ENCODE measurements at places on chromosomes 13 and 19.

- peak; percentile 60 for DNase-seq
These were observed 22.3 kb upstream of the XPO4 start for GRCh38 chr13:20924758-20925394.

- DNase-seq = peak; percentile 39
These were observed 15.4 kb downstream of the RB1 start for GRCh38 chr13:48318821-48319511.

- no peak for DNase-seq
These were observed 608 bp downstream of the CD70 start for GRCh38 chr19:6590258-6590826.

DNA sequence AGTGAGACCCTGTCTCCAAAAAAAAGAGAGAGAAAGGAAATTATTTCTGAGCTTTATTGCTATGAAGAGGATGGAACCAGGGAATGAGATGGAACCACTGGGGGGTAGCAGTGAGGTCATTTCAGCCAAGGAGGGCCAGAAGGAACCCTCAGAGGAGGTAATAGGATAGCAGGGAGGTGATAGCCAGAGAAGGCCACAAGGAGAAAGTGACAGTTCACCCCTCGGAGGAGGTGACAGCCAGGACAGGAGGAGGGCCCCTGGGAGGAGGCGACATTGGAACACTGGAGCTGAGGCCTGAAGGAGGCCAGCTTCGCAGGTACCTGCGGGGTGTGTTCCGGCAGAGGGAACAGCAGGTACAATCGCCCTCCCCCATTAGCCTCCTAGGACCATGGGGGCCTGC lies 675 bp upstream of the PGPEP1 start:
- DNase-seq = no peak

DNA sequence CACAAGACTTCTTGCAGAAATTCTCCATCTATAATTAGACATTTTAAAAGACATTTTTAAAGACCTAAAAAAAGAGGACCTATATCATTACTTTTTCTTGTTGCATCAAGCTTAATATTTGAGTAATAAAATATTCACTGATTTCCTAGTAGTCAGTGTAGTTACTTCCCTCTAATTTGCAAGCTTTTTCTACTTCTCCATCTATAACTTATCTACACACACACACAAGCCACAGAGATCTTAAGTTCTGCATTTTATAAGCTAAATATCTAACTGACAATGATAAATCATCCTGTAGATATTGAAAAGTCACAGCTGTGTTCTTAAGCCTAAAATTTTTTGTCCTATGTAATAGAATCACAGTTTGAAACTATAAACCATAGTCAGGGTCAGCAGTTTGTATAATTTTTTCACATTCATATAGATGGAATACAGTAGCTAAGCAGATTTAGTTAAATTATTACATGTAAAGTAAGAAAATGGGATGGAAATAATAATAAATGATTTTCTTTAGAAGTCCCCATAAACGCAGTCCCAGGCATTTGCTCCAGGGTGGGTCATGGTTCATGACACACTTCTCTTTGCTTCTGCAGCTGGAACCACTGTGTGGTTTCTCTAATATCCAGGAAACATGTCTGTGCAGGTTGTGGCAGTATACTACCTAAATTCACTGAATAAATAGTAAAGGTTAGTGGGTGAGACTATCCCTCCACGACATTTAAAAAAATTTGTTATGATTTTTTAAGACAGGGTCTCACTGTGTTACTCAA lies 60.2 kb downstream of the ESD start:
- no peak for DNase-seq

GRCh38 chr13:112767506-112768471 lies 78.0 kb downstream of the ATP11A start:
- DNase-seq = peak; percentile 48

GRCh38 chr13:96925916-96926628 lies 68.2 kb downstream of the OXGR1 start:
- DNase-seq = no peak

GRCh38 chr19:57068921-57069697 lies 50.7 kb upstream of the USP29 start:
- DNase-seq = no peak

DNA sequence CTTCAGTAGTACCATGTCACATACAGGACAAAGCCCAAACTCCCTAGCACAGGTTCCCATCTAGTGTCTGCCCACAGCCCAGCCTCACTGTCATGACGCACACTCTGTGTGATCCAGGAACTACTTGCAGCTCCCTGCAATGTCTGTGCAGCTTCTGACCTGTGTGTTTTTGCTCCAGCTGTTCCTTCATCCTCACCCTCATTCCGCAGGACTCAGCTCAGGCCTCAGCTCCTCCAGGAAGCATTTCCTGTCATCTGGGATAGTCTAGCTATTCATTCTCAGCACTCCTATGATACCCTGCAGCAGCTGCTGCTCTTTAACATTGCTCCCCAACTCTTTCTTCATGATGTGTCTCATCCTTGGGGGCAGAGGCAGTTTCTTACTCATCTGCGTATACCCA lies 56.1 kb downstream of the ENOX1 start:
- DNase-seq = peak; percentile 28

DNA sequence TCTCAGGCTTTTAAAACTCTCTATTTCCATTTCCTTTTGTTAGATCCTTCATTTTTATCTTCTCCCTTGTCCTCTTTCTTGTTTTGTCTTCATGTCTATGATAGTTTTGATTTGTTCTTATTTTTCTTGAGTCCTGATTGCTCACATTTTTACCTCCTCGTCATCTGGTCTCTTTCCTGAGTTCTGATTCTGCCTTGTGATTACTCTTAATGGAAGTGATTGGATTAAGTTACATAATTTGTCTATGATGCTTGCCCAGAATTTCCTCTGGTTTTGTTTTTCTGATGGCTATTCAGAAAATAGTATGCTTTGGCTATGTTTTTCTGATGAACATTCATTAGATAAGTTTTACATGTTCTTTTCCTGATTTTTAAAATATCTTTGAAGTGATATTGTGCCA lies 102.6 kb downstream of the DNAJC3 start:
- DNase-seq = no peak

DNA sequence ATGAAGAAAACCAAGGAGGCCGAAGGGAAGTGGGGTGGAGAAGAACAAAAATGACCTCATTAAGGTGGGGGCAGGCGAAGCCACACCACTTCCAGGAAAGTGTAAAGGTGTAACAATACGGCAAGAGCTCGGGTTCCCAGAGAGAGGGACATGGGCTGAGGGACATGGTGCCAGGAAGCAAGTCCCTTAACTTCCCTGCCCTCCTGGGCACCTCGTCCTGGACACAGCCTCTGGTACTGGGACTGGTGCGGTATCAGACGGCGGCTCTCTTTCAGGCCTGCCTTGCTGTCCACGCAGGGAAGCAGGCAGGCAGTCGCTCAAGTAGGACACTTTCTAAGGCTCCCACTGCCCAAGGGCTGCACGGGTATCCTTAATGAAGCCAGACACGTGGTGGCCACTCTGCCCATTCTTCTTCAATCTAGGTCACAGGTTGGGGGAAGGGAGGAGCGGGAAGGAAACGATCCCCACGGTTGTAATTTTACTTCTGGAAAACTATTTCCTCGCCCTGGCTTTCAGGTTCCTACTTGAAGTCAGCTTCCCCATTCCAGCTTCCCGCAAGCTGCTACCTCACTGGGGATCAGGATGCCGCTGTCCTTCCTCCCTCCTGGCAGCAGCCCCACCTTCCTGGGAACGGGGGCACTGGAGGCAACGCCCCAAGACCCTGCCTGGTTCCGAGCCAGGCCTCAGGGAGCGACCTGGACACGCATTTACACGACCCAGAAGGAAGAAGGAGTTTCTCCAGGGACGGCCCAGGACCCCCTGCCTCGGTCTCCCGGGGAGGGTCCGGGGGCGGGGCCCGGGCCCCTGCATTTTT lies 1.2 kb downstream of the AP3D1 start:
- DNase-seq = peak; percentile 50

- DNase-seq = no peak
These were observed 270.4 kb downstream of the DCT start for GRCh38 chr13:94209117-94209516.

DNA sequence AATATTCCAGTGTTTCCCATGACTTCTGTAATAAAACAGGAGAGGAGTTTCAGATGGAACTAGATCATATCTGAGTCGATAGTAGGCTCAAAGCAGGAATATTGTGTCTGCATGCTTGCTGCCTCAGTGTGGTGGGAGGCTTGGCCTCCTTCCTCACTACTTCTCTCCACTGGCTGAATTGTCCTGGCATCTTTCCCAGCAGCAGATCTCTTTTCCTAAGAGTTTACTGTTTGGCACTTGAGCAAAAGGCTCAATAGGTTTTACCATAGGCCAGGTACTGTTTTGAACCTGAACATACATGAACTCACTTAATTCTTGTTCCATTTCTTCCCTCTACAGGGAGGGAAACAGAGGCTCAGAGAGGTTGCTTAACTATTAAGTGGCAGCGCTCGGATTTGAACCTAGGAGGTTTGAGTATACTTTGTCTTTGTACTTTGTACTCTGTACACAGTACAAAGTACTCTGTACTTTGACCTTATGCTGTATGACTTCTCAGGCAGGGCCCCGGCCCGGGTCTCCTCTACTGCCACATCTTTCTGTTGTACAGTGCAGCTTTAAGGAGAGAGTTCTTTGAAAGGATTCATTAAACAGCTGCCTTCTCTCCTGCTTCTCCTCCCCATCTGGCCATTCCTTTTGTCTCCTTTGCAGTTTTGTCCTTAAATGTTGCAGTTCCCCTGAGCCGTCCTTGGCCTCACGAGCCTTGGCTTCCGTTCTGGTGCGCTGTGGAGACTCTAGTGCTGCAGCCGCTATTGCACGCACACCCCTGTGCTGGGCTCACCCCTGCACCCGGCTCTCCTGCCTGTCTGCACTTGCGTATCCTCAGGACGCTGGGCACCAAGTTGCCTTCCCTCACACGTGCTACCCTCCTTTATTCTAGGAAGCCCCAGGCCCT lies 8.1 kb downstream of the B3GLCT start:
- no peak for DNase-seq

GRCh38 chr13:87677496-87678371 lies 6.6 kb downstream of the SLITRK5 start:
- DNase-seq = no peak

- no peak for DNase-seq
These were observed 55.8 kb downstream of the CPAMD8 start for GRCh38 chr19:16970821-16971220.

DNA sequence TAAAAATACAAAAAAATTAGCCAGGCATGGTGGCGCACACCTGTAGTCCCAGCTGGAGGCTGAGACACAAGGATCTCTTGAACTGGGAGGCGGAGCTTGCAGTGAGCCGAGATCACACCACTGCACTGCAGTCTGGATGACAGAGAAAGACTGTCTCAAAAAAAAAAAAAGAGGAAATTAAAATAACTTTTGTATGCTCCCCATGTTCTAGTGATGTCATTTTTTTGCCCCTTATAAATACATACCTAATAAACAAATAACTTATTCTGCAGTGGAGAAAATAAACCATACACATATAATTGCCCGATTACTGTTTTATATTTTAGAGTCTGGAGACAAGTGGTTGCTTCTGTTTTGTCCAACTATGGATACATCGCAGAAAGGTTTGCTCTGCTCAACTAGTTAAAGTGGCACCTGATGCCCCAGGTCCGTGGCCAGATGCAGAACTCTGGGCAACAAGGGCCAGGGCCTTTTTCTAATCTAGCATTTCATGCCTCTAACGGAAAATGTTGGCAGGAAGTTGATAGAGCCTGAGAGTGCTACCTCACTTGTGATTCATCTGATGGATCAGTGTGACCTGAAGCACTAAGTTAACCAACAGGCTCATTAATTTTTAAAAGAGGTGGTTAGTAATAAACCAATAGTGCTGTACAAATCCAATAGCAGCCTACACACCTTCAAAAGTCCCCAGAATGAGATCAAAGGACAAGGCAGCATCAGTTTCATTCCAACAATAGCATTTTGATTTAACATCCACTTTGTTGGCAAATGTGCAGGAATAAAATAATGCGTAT lies 18.8 kb downstream of the UBE2L5 start:
- no peak for DNase-seq

DNA sequence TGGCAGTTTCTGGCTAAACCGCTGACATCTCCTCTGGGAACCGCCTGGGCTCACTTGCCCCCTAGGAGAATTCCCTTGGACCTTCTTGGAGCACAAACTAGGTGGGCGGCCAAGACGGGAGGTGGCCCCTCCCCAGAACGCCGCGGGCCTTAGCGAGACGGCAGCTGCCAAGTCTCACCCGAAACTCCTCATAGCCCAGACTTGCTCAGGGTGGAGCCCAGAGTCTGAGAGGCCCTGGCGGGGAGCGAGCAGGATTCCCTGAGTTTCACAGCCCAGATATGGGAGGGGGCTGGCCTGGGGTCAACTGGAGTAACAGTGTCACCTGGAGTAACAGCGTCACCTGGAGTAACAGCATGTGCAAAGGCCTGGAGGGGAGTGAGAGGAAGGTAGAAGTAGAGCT lies 10.1 kb downstream of the TINCR start:
- no peak for DNase-seq

DNA sequence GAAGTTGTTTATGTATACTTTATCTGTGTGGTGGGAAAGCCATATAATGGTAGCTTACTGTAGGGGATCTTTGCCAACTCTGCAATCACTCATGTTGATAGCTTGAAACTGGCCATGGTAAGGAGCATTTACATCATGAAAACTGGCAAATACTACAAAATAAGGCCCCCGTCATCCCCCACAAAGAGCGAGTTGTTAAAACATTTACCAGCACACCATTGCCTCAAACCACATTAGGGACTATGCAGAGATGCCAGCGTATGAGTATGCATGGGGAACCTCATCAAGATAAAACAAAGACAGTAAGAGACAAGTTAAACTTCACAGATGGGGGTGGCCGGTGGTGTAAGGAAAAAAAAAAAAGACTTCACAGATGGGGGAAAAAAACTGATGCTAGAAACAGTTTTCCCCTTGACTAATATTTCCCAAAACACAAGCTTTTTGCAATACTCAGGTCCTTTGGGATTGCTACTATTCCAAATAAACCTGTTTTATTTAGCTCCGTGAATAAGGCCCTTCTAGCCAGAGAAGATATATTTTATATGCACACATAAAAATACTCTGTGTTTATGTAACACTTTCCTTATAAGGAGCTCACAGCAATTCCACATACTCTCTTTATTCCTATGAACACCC lies 70.6 kb upstream of the SERP2 start:
- DNase-seq = no peak

DNA sequence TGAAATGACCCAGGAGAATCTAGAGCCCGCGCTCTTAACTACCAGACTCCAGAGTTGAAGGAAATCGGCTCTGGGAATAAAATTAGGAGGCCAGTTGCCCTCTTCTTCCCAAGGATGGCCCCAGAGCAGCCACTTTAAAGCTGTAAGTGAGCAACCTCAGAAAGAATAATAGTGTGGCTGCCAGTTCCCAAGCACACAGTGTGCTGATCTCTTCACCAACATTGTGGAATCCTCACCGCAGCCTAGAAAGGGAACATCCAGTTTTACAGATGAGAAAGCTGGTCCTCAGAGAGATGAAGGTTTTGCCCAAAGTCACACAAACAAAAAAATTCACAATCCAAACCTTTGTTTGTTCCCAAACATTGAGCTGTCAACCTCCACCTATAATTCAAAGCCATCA lies 39.6 kb downstream of the HSPH1 start:
- no peak for DNase-seq

GRCh38 chr13:90253806-90254205 lies 1093.7 kb upstream of the MIR17HG start:
- DNase-seq = no peak

Measured in left colon (tissue), 2 donors.